ENCODE measurements at places on chromosomes 11 and 22.
A peak's percentile ranks its signal among the peaks of the same experiment; 100 is the strongest.

DNA sequence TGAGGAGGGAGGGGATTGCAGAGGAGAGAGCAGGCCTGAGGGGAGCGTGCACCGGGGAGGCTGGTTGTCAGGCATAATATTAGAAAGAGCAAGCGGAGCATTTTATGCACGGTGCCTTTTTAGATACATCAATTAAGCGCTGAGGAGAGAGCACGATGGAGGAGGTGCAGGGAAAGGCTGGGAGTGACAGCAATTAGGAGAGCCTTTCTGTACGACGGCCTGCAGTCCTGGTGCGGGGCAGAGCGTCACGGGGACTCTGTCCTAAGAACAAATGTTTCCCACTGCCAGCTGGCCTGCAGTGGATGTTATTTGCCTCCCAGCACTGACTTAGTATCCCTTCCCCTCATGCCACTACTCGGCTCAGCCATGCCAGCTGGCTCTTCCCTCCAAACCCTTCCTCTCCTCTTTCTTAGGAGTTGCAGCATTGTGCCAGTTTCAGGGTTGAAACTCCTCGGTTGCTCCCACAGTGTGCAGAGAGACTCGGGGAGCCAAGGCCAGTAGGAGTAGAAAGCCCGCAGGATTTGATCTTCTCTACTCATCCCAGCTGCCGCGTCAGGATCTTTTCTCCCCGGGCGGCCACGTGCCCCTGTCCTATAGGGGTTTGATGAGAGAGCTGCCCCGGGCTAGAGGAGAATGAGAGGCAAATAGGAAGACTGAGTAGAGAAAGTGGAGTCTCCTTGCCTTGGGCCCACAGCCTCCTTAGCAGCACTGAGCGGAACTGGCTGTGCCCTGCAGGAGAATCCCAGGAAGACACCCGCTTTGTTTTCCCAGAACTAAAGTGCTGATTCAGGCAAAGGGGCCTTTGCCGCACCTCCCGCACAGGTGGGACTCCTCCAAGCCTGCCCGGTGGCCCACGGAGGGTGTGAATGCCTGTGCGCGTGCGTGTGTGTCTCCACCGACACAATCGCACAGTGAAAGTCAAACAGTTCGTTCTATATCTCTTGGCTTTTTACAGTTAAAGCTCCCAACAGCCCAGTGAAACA is 875.3 kb downstream of the NTM start:
- H3K27me3 ChIP-seq = no peaks in the 10 kb centered on the region
- DNase-seq = no peak
- H3K36me3 ChIP-seq = no peaks in the 10 kb centered on the region
- H3K27ac ChIP-seq = no peak overlapping the region
- no peak overlapping the region for H3K4me3 ChIP-seq
- H3K4me1 ChIP-seq = no peaks in the 10 kb centered on the region

DNA sequence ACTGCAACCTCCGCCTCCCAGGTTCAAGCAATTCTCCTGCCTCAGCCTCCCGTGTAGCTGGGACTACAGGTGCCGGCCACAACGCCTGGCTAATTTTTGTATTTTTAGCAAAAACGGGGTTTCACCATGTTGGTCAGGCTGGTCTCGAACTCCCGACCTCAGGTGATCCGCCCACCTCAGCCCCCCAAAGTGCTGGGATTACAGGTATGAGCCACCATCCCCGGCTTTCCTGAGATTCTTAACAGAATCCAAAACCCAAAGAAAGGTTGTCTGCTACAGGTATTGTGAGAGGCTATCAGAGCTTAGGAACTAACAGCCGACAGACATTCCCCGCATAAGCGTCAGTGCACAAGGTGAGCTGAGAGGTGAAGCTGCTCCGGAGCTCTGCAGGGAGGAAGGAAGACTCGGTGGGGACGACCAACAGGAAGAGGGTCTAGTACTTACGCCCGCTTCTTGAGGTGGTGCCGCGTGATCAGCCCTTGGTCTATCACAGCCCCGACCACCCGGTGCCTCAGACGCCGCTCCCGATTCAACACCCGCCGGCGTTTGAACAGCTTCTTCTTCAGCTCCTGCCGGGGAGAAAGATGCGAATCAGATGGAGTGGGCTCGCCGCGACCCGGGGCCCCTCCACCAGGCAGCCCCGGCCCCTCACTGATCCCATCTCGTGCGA is 470 bp downstream of the C11orf98 start:
- peaks cover 42% of the 10 kb centered on the region for H3K4me1 ChIP-seq
- no peaks in the 10 kb centered on the region for H3K27me3 ChIP-seq
- H3K27ac ChIP-seq = peak overlapping the region; percentile 83
- H3K4me3 ChIP-seq = peak overlapping the region; percentile 72
- H3K36me3 ChIP-seq = peaks cover 34% of the 10 kb centered on the region

- no peak for DNase-seq
- H3K27ac ChIP-seq = no peak overlapping the region
- no peaks in the 10 kb centered on the region for H3K36me3 ChIP-seq
- H3K27me3 ChIP-seq = no peaks in the 10 kb centered on the region
Measured at GRCh38 chr11:82229341-82229740, 504.3 kb downstream of the FAM181B start.

DNA sequence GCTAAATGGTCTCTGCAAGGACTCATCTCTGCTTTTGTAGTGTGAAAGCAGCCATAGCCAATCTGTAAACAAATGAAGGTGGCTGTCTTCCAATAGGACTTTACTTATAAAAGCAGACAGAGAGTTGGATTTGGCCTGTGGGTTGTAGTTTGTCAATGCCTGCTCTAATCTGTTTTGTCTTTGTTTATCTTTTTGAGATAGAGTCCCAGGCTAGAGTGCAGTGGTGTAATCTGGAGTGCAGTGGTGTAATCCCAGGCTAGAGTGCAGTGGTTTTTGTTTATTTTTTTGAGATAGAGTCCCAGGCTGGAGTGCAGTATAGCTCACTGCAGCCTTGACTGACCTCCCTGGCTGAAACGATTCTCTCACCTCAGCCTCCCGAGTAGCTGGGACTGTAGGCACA is 8.6 kb downstream of the PPP6R3 start:
- peaks cover 32% of the 10 kb centered on the region for H3K36me3 ChIP-seq
- H3K27ac ChIP-seq = no peak overlapping the region
- peaks cover 81% of the 10 kb centered on the region for H3K4me1 ChIP-seq
- H3K4me3 ChIP-seq = no peak overlapping the region
- no peak for DNase-seq
- no peaks in the 10 kb centered on the region for H3K27me3 ChIP-seq

- no peaks in the 10 kb centered on the region for H3K36me3 ChIP-seq
- H3K27ac ChIP-seq = no peak overlapping the region
- H3K4me1 ChIP-seq = peaks cover 12% of the 10 kb centered on the region
- peaks cover 33% of the 10 kb centered on the region for H3K27me3 ChIP-seq
- H3K4me3 ChIP-seq = no peak overlapping the region
Measured at GRCh38 chr22:42364604-42365110, 67.5 kb downstream of the NFAM1 start.

DNA sequence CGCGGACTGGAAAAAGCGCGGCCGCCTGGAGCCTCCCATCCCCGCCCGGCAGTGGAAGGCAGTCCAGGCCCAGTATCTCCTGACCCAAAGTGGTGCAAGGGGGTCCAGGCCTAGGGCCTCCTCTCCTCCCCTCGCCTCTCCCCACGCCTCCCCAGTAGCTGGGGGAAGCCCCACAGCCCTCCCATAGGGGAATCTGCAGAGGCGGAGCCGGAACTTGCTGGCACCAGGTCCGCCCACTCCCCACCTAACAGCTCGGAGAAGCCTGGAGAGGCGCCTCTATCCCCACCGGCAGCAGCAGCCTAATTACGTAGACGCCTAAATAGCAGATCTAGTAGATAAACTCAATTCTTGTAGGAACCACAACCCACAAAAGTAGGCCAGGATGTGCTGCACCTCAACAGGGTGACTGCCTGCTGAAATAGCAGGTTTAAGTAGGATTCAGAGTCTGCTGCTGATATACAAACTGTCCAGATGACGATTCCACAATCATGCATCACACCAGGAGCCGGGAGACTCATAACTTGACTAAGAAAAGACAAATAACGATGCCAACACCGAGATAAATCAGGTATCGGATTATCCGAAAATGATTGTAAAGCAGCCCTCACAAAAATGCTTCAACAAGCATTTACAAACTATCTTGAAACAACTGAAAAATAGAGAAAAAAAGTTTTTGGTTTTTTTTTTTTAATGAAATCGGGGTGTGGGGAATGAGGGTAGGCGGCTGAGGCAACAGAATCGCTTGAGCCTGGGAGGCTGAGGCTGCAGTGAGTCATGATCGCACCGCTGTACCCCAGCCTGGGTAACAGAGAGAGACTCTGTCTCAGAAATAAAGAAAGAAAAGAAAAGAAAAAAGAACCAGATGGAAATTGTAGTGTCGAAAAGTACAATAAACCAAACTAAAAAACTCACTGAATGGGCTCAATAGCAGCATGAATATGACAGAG is 11.4 kb upstream of the BRD1 start:
- DNase-seq = peak; percentile 93
- no peaks in the 10 kb centered on the region for H3K27me3 ChIP-seq
- no peak overlapping the region for H3K4me3 ChIP-seq
- peaks cover 18% of the 10 kb centered on the region for H3K4me1 ChIP-seq
- H3K27ac ChIP-seq = peak overlapping the region; percentile 56
- no peaks in the 10 kb centered on the region for H3K36me3 ChIP-seq

GRCh38 chr11:103053997-103054396 is 38.0 kb downstream of the DCUN1D5 start:
- no peak overlapping the region for H3K4me3 ChIP-seq
- H3K27ac ChIP-seq = no peak overlapping the region
- no peaks in the 10 kb centered on the region for H3K27me3 ChIP-seq
- DNase-seq = no peak

DNA sequence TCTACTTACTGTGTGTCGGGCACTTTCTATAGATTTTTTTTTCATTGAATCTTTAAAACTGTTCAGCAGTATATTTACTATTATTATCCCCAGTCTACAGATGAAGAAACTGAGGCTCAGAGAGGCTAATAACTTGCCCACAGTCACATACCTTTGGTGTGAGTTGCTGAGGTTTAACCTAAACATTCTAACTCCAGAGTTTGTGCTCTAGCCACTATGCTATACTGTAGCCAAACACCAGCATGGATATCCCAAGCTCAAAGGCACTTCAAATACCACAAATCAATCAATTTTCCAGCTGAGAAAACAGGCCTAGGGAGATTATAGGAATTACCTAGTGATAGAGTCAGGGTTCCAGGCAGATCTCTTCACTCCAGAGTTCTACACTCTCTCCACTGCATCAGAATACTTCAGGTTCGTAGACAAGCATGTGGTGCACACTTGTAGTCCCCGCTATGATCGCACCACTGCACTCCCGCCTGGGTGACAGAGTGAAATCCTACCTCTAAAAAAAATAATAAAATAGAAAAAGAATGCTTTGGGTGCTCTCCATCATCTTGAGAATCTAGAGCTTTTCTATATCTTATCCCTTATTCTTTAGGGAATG is 20.4 kb upstream of the UPB1 start:
- no peaks in the 10 kb centered on the region for H3K27me3 ChIP-seq
- H3K4me3 ChIP-seq = no peak overlapping the region
- DNase-seq = no peak
- H3K36me3 ChIP-seq = no peaks in the 10 kb centered on the region

DNA sequence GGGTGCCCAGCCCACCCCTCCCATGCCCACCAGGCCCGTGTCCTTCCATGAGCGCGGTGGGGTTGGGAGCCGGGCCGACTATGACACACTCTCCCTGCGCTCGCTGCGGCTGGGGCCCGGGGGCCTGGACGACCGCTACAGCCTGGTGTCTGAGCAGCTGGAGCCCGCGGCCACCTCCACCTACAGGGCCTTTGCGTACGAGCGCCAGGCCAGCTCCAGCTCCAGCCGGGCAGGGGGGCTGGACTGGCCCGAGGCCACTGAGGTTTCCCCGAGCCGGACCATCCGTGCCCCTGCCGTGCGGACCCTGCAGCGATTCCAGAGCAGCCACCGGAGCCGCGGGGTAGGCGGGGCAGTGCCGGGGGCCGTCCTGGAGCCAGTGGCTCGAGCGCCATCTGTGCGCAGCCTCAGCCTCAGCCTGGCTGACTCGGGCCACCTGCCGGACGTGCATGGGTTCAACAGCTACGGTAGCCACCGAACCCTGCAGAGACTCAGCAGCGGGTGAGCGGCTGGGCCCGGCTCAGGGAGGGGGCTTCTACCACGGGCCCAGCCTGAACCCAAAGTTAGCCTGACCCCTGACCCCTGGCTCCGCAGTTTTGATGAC is 3.0 kb downstream of the PKP3 start:
- H3K4me1 ChIP-seq = no peaks in the 10 kb centered on the region
- DNase-seq = no peak
- H3K27me3 ChIP-seq = peaks cover 19% of the 10 kb centered on the region
- H3K36me3 ChIP-seq = no peaks in the 10 kb centered on the region
- H3K27ac ChIP-seq = no peak overlapping the region
- H3K4me3 ChIP-seq = no peak overlapping the region

DNA sequence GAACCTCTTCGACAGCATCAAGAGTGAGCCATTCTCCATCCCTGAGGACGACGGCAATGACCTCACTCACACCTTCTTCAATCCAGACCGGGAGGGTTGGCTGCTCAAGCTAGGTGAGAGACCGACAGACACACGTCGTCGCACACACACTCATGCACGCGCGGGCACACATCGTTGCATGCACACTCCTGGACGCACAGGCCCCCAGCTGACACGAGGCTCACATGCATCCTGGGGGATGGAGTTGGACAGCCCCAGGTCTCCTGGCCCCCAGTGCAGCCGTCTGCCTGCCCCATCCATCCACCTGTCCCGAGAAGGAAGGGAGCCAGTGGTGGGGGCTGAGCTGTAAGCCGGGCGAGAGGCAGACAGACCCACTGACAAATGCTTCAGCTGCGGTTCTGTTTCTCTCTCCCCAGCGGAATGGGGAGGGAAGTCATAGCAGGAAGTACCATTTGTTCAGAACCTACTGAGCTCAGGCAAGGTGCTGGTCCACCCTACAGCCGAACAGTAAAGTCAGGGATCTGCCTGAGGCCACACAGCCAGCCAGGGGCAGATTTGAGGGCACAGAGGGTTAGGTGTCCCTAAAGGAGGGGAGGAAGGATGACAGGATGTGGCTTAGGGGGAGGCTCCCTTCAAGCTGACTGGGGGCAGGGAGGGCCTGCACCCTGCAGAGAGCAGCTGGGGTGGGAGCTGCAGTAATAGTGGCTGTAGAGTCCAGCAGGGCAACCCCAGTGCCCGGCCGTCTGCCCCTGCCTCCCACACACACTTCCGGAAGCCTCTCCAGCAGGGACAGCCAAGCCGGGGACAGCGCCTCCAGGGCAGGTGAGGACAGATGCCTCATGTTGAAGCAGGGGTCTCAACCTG is 27.1 kb downstream of the CYTH4 start:
- no peaks in the 10 kb centered on the region for H3K36me3 ChIP-seq
- H3K27ac ChIP-seq = peak overlapping the region; percentile 70
- H3K27me3 ChIP-seq = no peaks in the 10 kb centered on the region
- H3K4me3 ChIP-seq = no peak overlapping the region

- DNase-seq = no peak
- peak overlapping the region; percentile 55 for H3K27ac ChIP-seq
- no peaks in the 10 kb centered on the region for H3K27me3 ChIP-seq
- peaks cover 24% of the 10 kb centered on the region for H3K4me1 ChIP-seq
- peaks cover 39% of the 10 kb centered on the region for H3K36me3 ChIP-seq
Measured at GRCh38 chr11:66510990-66511339, 530 bp downstream of the BBS1 start.

Data from DND-41 (cell line).